ENCODE measurements at places on chromosomes 12 and 14. TPM values are rescaled to one million over a fixed set of nuclear protein-coding genes. Genes with fewer than 3 reads are reported as not detected.

GRCh38 chr12:124548854-124549378 is 18.5 kb downstream of the NCOR2 start:
- no peaks in the 10 kb centered on the region for H3K27me3 ChIP-seq
- no peaks in the 10 kb centered on the region for H3K36me3 ChIP-seq
- peaks cover 73% of the 10 kb centered on the region for H3K4me1 ChIP-seq
- H3K4me3 ChIP-seq: no peak overlapping the region
- no peak for DNase-seq

DNAJC22 gene
- 0.55 TPM for total RNA-seq

KCNK10 gene
- not detected for total RNA-seq

- peaks cover 6% of the 10 kb centered on the region for H3K4me1 ChIP-seq
- H3K27me3 ChIP-seq: no peaks in the 10 kb centered on the region
- no peak overlapping the region for H3K4me3 ChIP-seq
- H3K36me3 ChIP-seq: peaks cover 37% of the 10 kb centered on the region
- DNase-seq: no peak
- no peak overlapping the region for H3K27ac ChIP-seq
Measured at GRCh38 chr14:71675900-71676287, 256.3 kb upstream of the RGS6 start.

DNA sequence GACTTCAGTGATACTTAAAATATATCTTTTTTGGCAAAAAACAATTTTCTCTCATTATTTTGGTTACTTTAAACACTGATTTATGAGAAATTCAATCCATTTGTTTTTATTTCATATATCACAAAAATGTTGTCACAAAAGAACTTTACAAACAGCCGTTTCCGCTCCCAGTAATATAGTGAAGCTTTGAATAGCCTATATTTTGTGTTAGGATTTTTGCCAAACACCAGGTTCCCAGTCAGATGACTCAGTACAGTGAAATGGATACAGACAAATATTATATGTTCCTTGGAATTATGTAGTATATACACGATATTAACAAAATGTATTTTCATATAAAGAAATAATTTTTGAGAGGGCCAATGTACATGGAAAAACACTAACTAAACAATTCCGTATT is 411.1 kb downstream of the CCER1 start:
- H3K27ac ChIP-seq: no peak overlapping the region
- H3K36me3 ChIP-seq: no peaks in the 10 kb centered on the region

GRCh38 chr12:46667551-46667950 is 158.2 kb downstream of the SLC38A4 start:
- H3K4me1 ChIP-seq: peaks cover 33% of the 10 kb centered on the region
- H3K36me3 ChIP-seq: peaks cover 9% of the 10 kb centered on the region
- H3K4me3 ChIP-seq: no peak overlapping the region
- no peak overlapping the region for H3K27ac ChIP-seq
- no peak for DNase-seq

DNA sequence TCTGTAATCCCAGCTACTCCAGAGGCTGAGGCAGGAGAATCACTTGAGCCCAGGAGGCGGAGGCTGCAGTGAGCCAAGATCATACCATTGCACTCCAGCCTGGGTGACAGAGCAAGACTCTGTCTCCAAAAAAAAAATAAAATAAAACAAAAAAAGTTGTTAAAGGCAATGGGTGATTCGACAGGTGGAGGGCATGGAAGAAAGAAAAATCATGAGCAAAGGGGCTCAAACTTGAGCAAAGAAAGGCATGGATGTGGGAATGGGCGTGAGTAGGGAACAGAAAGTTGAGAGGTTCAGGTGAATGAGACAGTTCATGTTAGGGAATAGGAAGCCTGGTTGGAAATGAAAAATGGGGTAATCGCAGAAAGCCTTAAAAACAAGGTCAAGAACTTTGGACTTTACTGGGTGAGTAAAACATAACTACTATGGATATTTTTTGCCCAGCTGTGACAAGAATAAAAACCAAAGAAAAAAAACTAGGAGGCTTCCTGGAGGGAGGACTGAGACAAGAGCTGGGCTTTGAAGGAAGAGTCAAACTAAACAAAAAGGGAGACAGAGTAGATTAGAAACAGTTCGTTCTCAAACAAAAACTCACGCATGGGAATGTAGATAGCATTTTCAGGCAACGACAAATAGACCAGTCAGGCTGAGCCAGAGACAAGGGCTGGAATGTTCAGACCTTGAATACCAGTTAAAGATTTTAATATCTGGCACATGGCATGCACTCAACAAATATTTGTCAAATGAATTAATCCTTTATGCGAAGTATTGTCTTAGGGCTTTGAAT is 18.8 kb downstream of the PYM1 start:
- no peak overlapping the region for H3K4me3 ChIP-seq
- no peak for DNase-seq
- peak overlapping the region; percentile 71 for H3K27ac ChIP-seq
- peaks cover 6% of the 10 kb centered on the region for H3K36me3 ChIP-seq
- peaks cover 16% of the 10 kb centered on the region for H3K4me1 ChIP-seq

DNA sequence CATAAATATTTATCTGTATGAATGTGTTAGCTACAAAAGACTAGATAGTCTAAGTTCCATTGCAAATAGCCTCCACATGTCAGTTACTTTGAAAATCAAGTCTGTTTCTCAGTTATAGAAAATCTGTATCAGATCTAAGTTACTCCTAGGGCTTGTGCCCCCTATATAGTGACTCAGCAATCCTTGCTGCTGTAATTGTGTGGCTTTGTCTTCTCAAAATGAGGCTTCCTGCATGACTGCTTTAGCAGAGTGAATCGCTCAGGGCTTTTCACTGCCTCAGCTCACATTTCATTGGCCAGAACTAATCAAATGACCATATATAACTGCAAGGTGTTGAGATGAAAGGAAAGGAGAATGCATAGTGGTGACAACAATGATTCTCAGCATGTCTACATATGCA is 552.2 kb upstream of the STXBP6 start:
- no peaks in the 10 kb centered on the region for H3K27me3 ChIP-seq
- H3K27ac ChIP-seq: no peak overlapping the region
- H3K36me3 ChIP-seq: no peaks in the 10 kb centered on the region
- no peak for DNase-seq

CBLN3 gene
- 6.1 TPM for total RNA-seq

- no peaks in the 10 kb centered on the region for H3K4me1 ChIP-seq
- H3K4me3 ChIP-seq: no peak overlapping the region
- no peaks in the 10 kb centered on the region for H3K36me3 ChIP-seq
- no peak overlapping the region for H3K27ac ChIP-seq
- H3K27me3 ChIP-seq: no peaks in the 10 kb centered on the region
Measured at GRCh38 chr14:20204721-20205120, 14.0 kb downstream of the OR11G2 start.

GRCh38 chr12:58725400-58726105 is 194.8 kb downstream of the LRIG3 start:
- H3K4me3 ChIP-seq: no peak overlapping the region
- no peaks in the 10 kb centered on the region for H3K27me3 ChIP-seq
- no peak overlapping the region for H3K27ac ChIP-seq
- H3K36me3 ChIP-seq: peaks cover 3% of the 10 kb centered on the region
- no peak for DNase-seq

BCL11B gene
- 0.16 TPM for total RNA-seq

DNA sequence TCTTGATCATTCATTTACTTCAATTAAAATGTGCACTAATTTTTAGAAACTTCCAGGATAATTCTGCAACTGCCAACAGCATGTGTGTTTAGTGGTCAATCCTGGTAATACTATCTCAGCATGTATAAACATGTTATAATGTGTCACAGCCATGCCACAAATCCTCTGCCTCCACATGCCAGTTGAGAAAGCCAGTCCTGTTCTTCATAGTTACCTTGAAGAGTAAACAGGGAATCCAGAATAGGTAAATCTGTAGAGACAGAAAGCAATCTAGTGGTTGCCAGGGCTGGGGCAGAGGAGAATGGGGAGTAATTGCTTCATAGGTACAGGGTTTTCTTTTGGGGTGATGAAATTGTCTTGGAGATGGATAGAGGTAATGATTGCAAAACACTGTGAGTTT is 85.9 kb downstream of the ARMH4 start:
- H3K36me3 ChIP-seq: no peaks in the 10 kb centered on the region
- peaks cover 3% of the 10 kb centered on the region for H3K27me3 ChIP-seq
- H3K4me1 ChIP-seq: no peaks in the 10 kb centered on the region
- no peak overlapping the region for H3K27ac ChIP-seq

DNA sequence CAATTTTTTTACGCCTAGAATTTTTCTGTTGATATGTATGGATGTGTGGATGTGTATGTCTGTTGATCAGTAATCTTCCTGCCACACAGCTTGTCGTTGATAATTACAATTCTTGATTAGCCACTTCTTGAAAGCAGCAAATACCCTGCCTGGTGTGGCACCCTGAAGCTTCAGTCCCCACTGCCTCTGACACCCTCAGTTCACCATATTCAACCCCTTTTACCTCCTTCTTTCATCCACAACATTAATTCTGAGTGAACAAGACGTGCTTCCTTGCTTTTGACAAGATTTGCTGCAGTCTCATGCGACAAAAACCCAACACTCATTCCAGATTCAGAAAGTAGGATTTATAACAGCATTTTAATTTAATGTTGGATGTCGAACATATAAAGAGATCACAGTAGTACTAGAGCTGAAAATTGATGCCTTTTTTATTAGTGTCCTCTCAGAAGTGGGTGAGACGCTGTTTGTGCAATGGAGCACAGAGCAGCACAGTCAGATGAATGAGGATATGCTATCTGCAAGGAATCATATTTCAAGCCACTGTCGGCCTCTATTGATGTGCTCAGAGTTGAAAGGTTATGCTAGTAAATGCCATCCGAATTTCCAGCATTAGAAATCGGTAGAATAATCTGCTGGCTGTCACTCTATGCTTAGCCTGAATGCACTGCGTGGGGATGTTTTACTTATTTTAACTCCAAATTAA is 383.7 kb downstream of the EGLN3 start:
- H3K27me3 ChIP-seq: no peaks in the 10 kb centered on the region
- peaks cover 74% of the 10 kb centered on the region for H3K4me1 ChIP-seq
- no peak for DNase-seq
- no peaks in the 10 kb centered on the region for H3K36me3 ChIP-seq
- peak overlapping the region; percentile 81 for H3K27ac ChIP-seq

DNA sequence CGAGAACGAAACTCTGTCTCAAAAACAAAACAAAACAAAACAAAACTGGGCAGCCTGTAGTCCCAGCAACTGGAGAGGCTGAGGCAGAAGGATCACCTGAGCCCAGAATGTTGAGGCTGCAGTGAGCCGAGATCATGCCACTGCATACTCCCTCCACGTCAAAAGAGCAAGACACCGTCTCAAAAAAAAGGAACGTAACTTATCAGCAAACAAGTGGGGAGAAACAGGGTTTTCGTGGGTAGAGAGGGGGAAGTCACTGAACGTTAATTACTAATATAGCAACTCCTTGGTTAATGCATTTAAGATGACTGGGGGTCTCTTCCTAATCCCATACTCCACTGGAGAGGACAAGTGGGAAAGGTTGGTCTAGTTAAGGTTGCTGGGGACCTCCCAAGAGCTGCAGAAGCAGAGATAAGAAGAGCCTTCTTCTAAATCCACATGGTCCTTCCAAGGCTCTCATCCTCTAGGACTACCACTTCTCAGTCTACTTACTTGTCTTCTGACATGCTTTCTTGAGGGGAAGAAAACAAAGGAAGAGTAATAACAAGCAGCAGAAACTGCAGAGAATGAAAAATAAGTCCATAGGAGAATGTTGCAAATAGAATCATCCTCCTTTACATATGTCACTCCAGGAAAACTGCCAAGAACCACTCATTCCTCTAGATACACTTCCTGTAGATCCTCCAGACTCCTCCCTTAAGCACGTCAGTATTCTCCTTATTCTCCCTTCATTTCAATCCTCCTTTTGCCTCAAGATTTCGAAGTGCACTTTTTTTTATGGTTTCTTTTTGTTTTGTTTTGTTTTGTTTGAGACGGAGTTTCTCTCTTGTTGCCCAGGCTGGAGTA is 5.8 kb downstream of the NUMB start:
- no peak overlapping the region for H3K4me3 ChIP-seq
- peak overlapping the region; percentile 83 for H3K27ac ChIP-seq
- peaks cover 38% of the 10 kb centered on the region for H3K4me1 ChIP-seq
- no peaks in the 10 kb centered on the region for H3K27me3 ChIP-seq
- no peaks in the 10 kb centered on the region for H3K36me3 ChIP-seq

GRCh38 chr12:24534622-24535021 is 414.3 kb downstream of the BCAT1 start:
- no peaks in the 10 kb centered on the region for H3K27me3 ChIP-seq
- peaks cover 61% of the 10 kb centered on the region for H3K4me1 ChIP-seq
- H3K4me3 ChIP-seq: no peak overlapping the region
- H3K27ac ChIP-seq: peak overlapping the region; percentile 62
- DNase-seq: no peak

SERPINA9 gene
- not detected for total RNA-seq

- H3K4me3 ChIP-seq: peak overlapping the region; percentile 76
- H3K4me1 ChIP-seq: peaks cover 38% of the 10 kb centered on the region
- no peaks in the 10 kb centered on the region for H3K27me3 ChIP-seq
- H3K27ac ChIP-seq: no peak overlapping the region
- DNase-seq: no peak
- H3K36me3 ChIP-seq: peaks cover 2% of the 10 kb centered on the region
Measured at GRCh38 chr12:3199551-3200031, 122.4 kb downstream of the TSPAN9 start.

PTPRR gene
- total RNA-seq: not detected

GRCh38 chr12:3437986-3438385 is 53.0 kb upstream of the PRMT8 start:
- DNase-seq: no peak
- peaks cover 4% of the 10 kb centered on the region for H3K27me3 ChIP-seq
- no peak overlapping the region for H3K4me3 ChIP-seq
- H3K36me3 ChIP-seq: no peaks in the 10 kb centered on the region

- peaks cover 33% of the 10 kb centered on the region for H3K4me1 ChIP-seq
- no peaks in the 10 kb centered on the region for H3K27me3 ChIP-seq
- DNase-seq: no peak
- peaks cover 2% of the 10 kb centered on the region for H3K36me3 ChIP-seq
- H3K27ac ChIP-seq: peak overlapping the region; percentile 43
- H3K4me3 ChIP-seq: no peak overlapping the region
Measured at GRCh38 chr12:11826574-11826973, 177.1 kb downstream of the ETV6 start.

GRCh38 chr14:67674480-67675218 is at the start of gene VTI1B:
VTI1B (minus strand) TSS chr14:67674632; CDS start chr14:67674489, 143 bp downstream.
- peak; percentile 92 for DNase-seq
- H3K27ac ChIP-seq: peak within 1 kb of the TSS; percentile 97
- no peaks in the 10 kb centered on the region for H3K27me3 ChIP-seq

DNA sequence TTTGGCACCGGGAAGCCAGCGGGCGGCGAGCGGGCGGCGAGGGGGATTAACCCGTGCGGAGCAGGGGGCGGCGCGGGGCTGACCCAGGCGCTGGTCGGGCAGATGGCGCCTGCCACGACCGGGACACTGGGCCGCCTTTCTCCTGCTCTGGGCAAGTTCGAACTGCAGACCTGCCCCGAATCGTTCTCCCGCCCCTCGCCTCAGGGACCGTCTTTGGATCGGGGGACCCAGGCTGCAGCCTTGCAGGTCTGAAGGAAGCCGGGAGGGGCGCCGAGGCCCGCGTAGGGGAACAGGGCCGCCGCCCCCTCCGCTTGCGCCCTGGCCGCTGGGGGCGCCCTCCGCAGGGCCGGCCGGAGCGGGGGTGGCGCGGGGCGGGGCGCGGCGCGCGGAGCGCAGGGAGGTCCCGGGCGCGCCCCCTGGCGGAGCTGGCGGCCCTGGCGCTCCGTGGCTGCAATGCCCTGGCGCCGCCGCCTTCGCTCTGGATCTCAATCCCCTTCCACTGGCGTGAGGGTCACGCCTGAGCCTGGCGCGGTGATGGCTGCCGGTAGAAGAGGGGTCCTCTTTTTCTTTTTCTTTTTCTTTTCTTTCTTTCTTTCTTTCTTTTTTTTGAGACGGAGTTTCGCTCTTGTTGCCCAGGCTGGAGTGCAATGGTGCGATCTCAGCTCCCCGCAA is 449 bp upstream of the LTBP2 start:
- H3K4me1 ChIP-seq: peaks cover 72% of the 10 kb centered on the region
- peak overlapping the region; percentile 52 for H3K27ac ChIP-seq
- H3K36me3 ChIP-seq: peaks cover 1% of the 10 kb centered on the region

Measured in osteocyte (in vitro differentiated cells).